Activated T-cell treated with anti-CD3 and anti-CD28 coated beads for 24 hours (primary cell): ENCODE measurements at places on chromosomes 1 and 21.
A peak's percentile ranks its signal among the peaks of the same experiment; 100 is the strongest.

- no peak for DNase-seq
Observed at GRCh38 chr1:93506126-93506525, 58.2 kb downstream of the FNBP1L start.

DNA sequence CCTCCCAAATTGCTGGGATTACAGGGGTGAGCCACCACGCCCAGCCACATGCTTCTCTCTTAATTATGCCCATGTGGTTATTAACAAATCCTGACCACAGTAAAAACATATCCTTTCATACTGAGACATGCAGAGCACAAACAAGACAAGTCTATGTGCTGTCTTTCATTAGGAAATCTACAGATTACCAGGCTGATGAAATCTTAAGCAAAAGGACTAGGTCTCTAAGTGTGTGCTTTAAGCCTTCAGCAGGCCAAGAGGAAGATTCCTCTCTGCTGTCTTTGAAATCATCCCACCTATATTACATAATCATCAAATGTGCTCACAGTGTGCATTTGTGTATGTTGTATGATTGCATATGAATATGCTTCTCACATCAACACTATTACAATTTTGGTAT is 419.3 kb downstream of the KCTD3 start:
- no peak for DNase-seq

- DNase-seq, result no peak
Observed at GRCh38 chr1:86551305-86551704, 4.4 kb downstream of the CLCA4 start.

DNA sequence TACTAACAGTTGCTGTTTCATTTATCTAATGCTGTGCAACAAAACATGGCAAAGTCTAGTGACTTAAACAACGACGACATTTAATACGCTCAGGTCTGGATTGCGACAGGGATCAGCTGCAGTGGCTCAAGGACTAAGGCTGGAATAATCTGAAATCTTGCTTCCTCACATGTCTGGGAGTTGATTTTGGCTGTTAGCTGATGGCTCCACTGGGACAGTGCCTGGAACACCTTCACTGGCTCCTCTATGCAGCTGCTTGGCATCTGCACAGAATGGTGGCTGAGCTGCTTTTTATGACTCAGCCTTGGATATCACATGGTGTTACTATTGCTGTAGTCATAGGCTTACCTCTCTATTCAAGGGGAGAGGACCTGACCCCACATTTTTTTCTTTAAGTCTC is 24.0 kb upstream of the BTG3 start:
- no peak for DNase-seq

- DNase-seq, result no peak
Observed at GRCh38 chr1:11704194-11704529, 12.7 kb downstream of the DRAXIN start.

GRCh38 chr1:116390195-116390594 is 17.2 kb downstream of the ATP1A1 start:
- no peak for DNase-seq

- DNase-seq, result no peak
Observed at GRCh38 chr1:209428241-209428921, 155.1 kb upstream of the CAMK1G start.

DNA sequence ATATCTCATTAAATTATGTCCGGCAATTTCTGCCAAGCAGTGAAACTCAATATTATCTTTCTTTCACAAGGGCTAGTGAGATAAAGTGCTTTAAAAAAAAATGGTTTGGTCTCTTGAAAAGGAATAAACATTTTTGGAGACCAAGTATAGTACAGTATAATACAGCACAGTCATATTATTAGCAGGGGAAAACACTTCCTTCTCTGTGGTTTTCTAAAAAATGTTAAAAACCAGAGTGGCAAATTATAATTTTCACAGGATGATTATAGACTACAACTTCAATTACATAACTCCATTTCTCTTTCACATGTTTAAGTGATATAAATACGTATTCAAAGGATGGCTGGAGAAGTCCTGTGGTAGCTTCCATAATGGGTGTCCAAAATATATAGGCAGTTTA is 170.3 kb upstream of the DMRTA2 start:
- no peak for DNase-seq

DNA sequence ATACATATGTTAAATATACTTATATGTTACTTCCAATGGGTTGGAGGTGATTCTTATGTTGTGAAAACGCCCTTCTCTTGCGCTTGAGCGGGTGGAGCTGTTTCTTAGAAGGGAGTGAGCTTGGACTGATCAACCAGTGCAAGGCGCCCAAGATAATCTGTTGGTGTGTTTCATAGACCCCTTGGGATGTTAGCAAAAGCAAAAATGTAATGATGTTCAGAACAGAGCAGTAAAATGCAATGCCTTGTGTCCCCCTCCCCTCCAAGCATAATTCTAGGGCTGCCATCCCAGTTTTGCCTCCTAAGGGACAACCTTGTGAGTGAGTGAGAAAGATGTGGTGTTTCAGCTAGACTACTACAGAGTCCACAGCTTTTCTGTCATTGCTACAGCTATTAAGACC is 6.2 kb upstream of the CD34 start:
- DNase-seq, result no peak

DNA sequence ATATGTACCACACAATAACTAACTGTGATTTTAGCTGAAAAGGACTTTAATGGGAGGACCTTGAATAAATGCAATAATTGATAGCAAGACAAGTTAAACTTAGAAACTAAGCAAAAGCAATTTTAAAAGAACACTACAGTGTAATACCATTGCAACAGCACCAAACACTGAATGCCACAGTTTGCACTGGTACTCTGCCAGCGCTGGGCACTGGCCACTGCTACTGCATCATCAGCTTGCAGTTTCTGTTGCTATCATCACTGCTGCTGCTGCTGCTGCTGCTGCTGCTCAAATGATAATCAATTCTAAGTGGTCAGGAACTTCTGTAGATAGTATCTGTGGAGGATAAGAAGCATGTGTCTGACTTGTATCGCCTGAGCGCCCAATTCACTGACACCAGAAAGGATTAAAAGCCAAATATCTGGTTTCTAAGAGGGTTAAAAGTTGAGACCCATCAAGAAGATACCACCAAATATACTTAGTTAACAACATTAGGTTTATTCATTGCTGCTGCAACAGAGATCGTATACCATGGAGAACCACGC is 306.9 kb downstream of the LRRC40 start:
- no peak for DNase-seq

DNA sequence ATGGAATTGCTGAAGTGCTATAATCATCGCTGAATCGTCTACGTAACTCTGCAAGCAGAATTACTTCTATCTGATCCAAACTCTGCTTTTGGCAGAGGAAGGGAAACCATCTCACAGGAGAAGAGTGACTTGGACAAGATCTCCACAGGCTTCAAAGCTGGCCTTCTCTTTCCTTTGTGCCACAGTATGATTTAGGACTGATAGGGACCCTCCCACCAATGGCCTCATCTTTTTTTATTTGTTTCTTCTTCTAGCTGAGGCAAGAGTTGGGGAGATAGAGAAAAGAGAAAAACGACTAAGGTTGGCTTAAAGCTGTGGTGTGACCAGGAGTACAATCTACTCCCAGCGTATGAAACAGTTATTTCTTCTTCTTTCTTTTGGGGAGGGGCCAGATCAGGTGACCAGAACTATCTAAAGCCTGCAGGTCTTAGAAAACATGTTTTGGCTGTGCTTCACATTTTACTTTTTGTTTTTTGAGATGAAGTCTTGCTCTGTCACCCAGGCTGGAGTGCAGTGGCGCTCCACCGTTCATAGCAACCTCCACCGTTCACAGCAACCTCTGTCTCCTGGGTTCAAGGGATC is 35.0 kb downstream of the ZNF496 start:
- no peak for DNase-seq

GRCh38 chr1:51576923-51577322 is 40.0 kb upstream of the OSBPL9 start:
- DNase-seq, result no peak

DNA sequence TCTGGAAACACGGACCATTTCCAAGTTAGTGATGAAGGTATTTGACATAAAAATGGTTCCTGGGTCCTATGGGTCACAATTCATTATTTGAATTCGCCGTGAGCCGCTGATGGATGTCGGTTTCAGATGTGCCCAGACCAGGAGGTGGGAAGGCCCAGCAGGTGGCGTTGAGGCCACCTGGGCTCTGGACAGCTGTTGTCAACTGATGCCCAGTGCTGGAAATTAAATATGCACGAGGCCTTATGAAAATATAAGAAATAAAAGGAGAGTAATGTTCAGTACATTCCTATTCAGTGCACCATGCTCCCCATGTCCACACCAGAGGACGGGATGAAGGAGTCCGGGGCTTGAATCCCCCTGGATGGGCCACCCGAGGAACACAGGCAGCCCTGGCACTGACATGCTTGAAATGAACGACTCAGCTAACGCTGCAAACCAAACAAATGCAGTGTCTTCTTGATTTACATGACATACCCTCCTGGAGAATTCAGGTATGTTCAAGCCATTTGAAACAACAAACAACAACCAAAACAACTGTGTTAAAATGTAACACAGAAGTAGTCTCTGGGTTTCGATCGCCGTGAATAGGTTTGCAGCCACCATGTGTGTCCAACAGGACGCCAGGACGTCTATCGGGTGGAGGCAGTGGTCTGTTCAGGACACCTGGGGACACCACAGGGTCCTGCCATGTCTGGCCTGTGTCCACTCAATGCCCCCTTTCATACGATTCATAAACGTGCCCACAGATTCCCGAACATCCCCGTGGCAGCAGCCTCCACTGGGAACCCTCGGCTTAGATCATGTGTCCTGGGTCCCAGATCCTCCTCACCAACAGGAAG is 6.1 kb downstream of the TFF3 start:
- DNase-seq, result no peak

GRCh38 chr1:208139434-208140045 is 104.6 kb downstream of the PLXNA2 start:
- DNase-seq, result no peak

GRCh38 chr21:42525029-42525581 is 11.5 kb downstream of the SLC37A1 start:
- no peak for DNase-seq

GRCh38 chr21:36966821-36967768 is 626 bp upstream of the HLCS start:
- DNase-seq, result no peak

DNA sequence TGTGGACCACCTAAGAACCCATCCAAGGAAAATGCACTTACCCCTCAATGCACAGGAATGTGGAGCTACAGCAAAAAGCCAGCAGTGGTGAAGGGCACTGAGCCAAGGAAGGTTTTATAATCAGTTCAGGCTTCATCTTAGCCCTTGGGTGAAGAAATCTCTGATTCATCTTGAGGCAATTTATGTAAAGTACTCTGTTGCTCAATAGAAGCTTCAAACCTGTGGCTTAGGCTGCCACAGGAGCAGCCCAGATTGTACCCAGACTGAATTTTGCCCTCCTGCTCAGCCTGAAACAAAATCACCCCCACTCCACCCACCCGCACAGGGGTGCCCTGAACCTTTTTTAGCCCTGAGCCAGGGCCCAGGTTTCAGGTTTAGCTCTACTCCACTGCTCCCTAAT is at the start of gene S100A12:
TSS of gene S100A12 (minus strand) at position 111 of the 400 bp plus-strand sequence. CDS start 1,029 bp downstream, outside the sequence.
- DNase-seq, result no peak

- no peak for DNase-seq
Observed at GRCh38 chr1:236021424-236022135, 43.3 kb downstream of the NID1 start.

GRCh38 chr1:190908691-190909090 is 431.0 kb upstream of the BRINP3 start:
- no peak for DNase-seq

DNA sequence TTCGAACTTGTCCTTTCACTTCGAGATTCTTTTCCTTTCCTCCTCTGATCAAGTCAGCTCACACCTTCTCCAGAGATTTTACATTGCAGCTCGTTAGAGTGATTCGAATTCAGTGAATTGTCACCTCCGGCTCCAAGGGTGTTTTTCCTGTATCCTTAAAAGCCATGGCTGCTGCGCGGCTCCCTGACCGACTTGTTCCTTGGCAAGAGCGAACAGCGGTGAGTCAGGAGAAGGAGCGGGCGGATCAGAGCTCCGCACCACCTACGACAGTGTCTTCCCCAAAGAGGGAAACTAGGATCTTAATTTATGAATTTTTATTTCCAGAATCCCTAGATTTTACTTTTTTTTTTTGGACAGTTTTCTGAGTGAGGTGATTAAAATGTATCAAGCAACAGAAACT is 204.4 kb upstream of the ADGRL2 start:
- no peak for DNase-seq

DNA sequence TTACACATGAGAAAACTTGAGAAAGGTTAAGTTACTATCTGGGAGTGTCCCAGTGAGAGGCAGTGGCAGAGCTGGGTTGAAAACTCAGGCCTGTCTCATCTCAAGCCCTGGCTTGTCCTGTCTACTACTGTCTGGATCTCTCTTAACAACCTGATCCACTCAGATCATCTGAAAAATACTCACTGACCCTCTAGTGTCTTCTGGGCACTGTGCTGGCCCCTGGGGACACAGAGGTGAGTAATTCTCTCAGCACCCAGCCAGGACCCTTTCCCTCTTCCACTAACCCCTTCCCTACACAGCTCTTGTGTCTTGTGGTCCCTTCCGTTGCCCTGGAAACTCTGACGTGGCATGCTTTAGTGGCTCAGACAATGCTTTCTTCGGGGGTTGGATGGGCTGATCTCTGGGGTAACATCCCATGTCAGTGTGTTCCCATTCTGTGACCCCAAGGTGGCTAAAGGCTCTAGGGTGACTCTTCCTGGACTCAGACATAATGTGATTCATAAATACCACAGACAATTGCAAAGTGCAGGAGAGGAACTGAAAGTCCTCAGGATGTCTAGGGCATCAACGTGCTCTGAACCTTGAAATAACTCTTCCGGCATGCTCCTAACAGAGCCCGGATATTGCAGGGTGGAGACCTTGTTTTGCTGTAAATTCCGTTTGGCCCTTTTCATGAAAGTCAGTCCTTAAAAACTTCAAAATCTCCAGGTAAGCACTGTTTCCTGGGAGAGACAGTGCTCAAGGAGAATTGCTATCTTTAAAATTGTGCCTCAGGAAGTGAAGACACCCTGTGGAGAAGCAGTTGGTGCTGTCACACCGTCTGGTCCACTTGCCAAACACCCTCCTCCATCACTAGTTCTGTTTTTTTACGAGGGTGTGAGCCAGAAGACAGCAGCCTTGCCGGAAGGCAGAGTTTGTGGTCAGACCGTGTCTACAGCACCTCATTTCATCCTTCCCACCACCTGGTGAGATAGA is 4.0 kb downstream of the SHISAL2A start:
- DNase-seq, result peak; percentile 56

DNA sequence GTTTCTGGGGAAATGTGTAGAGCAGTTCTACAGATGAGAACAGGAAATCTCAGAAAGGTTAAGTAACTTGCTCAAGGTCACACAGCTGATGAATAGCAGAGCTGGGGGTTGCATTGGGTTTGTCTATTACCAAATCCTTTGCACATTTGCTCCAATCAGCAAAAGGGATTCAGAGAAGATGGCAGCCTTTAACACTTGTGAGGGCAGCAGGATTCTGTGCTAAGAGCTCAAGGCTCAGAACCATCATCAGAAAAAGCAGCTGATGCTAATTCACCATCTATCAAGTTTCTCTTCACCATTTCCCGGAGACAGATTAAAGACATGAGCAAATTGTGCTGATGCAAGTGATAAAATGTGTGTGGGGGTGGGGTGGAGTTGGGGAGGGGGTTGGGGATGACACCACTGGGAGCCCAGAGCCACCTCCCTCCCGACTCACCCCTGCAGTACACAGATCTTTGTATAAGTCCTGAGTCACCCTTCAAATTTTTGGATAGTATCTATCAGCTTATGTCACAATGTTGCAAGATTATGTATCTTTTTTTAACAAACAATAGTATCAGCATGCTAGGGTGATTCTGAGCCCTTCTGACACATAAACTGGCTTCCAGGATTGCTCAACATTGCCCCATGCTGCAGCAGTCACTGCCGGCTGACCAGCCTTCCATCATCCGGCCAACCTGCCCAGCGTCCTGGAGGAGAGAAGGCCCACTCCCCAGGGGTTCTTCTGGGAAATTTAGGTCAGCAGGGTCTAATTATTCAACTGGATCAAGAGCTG is 2.8 kb upstream of the SPSB1 start:
- no peak for DNase-seq
